ENCODE measurements at places on chromosomes 3 and 15.

DNA sequence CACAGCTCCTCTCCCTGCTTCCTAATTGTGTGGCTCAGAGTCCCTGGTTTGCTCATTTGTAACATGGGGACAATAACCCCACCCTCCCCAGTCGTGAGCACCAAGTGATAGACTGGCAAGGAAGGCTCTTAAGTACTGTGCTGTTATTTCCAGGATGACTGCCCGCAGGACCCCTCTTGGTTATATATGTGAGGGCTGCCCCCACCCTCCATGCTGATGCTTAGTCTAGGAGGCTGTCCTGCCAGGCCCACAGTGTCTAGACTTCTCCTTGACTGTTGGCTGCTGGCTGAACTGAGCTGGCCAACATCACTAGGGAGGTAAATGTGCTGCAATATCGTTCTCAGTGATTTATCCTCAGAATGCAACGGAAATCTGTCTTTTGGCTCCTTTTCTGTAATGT is 45.1 kb downstream of the RAB11A start:
- DNase-seq: no peak

DNA sequence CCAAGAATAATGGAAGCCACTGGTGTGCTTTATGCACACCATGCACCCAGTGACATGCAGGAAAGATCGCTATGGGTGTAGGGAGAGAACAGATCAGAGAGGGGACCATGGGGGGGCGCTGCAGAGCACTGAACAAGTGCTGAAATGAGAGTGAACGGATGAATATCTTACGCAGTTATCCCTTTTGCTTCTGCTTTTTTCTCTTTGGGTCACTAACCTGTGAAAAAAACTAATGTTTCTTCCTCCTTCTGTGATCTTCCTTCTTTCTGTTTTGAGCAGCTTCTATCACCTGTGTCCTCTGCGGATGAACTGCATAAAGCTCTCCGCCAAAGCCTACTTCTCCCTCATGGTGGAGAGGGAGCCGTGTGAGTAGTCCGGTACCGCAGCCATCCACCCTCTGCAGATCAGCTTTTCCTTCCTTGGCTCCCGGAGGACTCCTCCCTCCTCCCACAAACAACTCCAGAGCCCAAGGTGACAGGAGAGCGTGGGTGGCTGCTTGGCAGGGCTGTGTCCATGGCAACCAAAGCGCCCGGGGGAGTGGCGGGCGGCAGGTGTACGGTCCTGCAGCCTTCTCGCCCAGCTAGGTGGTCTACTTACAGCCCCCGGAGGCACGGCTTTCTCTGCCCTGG is 106.2 kb downstream of the DGKG start:
- peak; percentile 35 for DNase-seq

GRCh38 chr3:33879540-33879939 is 81.1 kb downstream of the PDCD6IP start:
- DNase-seq: no peak

- DNase-seq: no peak
These were observed 434.8 kb upstream of the DPH6 start for GRCh38 chr15:35980719-35981118.

- no peak for DNase-seq
These were observed 287.3 kb downstream of the UBE2E2 start for GRCh38 chr3:23490459-23490858.

GRCh38 chr3:66136597-66136996 is 84.2 kb upstream of the SLC25A26 start:
- no peak for DNase-seq

DNA sequence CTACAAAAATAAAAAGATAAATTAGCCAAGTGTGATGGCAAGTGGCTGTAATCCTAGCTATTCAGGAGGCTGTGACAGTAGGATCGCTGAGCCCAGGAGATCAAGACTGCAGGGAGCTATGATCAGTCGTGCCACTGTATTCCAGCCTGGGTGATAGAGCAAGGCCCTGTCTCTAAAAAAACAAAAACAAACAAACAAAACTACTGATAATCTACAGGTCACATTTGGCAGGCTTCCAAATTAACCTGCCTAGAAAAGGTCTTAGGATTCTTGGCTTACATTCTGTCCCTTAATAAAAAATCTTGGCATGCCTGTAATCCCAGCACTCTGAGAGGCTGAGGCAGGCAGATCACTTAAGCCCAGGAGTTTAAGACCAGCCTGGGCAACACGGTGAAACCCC is 33.4 kb upstream of the SETD2 start:
- no peak for DNase-seq

GRCh38 chr3:143597774-143598652 is 250.3 kb downstream of the SLC9A9 start:
- DNase-seq: no peak
